ENCODE measurements at places on chromosomes 7 and 10. TPM values are rescaled to one million over a fixed set of nuclear protein-coding genes. Genes with fewer than 3 reads are reported as not detected.

- DNase-seq, result no peak
These were observed 40.0 kb upstream of the INSIG1 start for GRCh38 chr7:155257482-155258225.

The DGKI gene
- 0.71 TPM for total RNA-seq

- DNase-seq, result no peak
These were observed 42.1 kb upstream of the EFCAB10 start for GRCh38 chr7:105623378-105623777.

- no peak for DNase-seq
These were observed 82.7 kb downstream of the NOC3L start for GRCh38 chr10:94279835-94280709.

The SLC12A9 gene
- 27.7 TPM for total RNA-seq

Measured in activated naive CD4-positive, alpha-beta T cell treated with anti-CD3 and anti-CD28 coated beads, Interleukin-2, amount 50 U/mL, for 72 hours (primary cell).